ENCODE measurements at places on chromosomes 7 and 10.

DNA sequence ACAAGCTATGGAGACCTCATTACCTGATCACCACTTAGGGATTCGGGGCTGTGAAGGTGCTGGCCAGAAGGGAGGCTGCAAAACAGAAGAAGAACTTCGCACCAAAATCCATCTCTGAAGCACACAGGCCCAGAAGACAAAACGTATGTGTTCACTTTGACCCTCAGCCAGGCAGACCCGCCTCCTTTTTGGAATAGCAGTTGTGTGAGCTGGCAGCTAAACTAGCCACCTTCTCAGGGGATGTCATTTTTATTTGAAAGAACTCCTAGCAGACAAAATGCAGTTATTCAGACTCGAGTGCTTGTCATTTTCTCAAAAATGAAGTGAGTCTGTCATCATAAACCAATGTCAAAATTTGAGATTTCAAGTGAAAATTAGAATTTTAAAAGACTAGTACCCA is 71.7 kb downstream of the TNS3 start:
- no peak for DNase-seq

- DNase-seq: no peak
These were observed 364.7 kb upstream of the POM121L12 start for GRCh38 chr7:52670608-52671225.

DNA sequence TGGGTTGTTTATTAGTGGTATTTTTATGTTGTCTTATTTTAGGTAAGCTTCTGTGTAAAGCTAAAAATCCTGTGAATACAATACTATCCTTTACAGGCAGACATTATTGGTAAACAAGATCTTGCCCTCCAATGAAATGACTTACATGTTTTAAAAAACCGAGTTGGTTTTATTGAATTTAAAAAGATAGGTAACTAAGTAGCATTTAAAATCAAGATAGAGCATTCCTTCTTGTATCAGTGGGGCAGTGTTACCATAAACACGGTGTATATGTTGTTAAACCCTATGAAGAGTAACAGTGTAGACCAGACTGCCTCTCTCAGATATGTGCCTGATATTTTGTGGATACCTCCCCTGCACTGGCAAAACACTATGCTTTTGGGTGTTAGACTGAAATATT is 81.0 kb downstream of the SNX10 start:
- no peak for DNase-seq

- no peak for DNase-seq
These were observed 347.5 kb downstream of the GPR158 start for GRCh38 chr10:25522294-25522693.

DNA sequence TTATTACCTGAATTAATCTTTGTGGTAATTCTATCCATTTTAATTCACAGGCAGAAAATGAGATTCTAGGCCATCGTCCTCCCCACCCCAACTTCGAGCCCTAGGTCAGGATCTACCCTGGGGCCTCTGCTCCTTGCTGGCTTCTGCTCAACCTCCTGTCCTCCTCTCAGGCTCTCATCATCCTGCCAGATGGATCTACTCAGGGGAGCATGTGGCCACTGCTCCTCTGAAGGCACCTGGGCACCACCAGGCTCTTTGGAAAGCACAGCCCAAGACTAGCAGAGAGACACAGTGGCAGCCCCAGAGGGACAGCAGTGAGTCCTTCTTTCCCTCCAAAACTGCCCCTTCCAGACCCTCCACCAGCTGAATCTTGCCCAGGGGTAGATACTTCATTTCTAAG is 248.2 kb downstream of the TCERG1L start:
- no peak for DNase-seq

DNA sequence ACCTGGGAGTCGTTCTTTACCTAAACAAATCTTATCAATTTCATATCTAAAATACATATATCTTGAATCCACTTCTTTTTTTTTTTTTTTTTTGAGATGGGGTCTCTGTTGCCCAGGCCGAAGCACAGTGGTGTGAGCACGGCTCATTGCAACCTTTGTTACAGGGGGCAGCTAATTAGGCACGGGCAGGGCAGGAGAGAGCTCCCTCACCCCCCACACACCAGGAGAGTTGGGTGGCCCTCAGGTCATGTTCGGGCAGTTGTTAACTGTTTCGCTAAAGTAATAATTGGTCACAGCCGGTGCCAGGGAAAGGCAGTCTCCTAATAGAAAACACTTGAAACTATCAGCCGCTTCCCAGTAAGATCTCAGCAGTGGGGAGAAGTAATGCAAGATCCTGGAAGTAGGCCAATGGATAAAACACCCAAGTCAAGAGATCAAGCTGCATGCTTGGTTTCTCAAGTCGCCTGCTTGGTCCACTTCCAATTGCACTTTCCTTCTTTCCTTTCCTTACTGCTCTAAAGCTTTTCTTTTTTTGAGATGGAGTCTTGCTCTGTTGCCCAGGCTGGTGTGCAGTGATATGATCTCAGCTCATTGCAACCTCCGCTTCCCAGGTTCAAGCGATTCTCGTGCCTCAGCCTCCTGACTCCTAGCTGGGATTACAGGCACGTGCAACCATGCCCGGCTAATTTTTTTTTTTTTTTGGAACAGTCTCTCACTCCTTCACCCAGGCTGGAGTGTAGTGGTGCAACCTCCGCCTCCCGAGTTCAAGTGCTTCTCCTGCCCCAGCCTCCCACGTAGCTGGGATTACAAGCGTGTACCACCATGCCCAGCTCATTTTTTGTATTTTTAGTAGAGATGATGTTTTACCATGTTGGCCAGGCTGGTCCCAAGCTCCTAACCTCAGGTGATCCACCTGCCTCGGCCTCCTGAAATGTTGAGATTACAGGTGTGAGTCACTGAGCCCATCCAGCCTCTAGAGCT is 21.3 kb upstream of the EFCAB10 start:
- no peak for DNase-seq

DNA sequence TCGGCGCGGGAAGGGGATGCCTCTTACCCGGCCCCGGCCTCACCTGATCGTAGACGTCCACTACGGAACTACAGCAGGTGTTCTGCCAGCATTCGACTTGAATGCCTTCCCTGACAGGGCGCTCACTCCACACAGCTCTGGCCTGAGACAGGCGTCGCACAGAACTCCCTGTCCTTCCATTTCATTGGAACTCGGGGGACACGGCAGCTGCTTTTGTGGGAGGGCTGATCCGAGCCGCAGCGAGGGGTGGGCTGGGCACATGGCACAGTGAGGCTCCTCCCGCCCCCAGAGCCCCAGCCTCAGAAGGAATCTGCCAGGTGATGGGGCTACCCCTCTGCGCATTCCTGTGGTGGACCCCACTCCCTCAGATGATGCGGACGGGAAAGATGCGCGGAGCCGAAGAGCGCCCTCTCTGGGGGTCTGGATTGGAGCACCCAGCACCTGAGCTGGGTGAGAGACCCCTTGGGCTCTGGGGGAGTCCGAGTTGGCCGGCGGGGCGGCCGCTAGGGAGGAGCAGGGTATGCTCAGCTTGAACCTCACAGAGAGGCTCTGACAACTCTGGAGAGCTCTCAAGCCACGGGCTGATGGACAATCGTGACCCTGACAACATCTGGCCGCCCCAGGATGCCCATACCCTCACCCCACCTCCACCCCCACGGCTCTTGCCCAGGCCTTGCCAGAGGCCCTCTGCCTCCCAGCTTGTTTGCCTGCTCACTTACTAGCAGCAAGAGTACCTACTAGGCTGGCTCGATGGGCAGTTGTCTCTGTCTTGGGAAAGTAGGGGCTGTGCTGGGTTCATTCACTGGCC is 36.6 kb downstream of the RASGEF1A start:
- DNase-seq: no peak

DNA sequence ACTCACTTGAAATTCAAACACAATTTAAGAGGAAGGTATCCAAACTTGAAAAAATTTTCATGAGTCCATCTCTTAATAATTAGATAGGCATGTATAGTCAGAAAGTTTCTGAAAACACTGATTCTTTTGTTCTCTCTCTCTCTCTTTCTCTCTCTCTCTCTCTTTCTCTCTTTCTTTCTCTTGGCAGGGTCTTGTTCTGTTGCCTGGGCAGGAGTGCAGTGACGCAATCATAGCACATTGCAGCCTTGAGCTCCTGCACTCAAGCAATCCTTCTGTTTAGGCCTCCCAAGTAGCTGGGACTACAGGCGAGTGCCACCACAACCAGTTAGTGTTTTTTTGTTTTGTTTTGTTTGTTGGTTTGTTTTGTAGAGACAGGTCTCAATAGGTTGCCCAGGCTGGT is 59.3 kb downstream of the PRTFDC1 start:
- DNase-seq: no peak
